ENCODE measurements at places on chromosomes 3 and 15. TPM values are rescaled to one million over a fixed set of nuclear protein-coding genes. Genes with fewer than 3 reads are reported as not detected.

Gene CLASP2
- 102 TPM for total RNA-seq

Gene TGM5
- not detected for total RNA-seq

Gene EID1
- 174 TPM for total RNA-seq

Gene DRD3
- not detected for total RNA-seq

Gene C3orf52
- 59.0 TPM for total RNA-seq

Gene CALML4
- 24.3 TPM for total RNA-seq

Gene CTXND1
- 0.29 TPM for total RNA-seq

Gene GPR87
- not detected for total RNA-seq

Gene EXOG
- total RNA-seq: not detected

Gene LRRFIP2
- 131 TPM for total RNA-seq

Gene SELENOT
- 58.7 TPM for total RNA-seq

Gene ANXA2
- 403 TPM for total RNA-seq

Gene VPS18
- total RNA-seq: 24.2 TPM

DNA sequence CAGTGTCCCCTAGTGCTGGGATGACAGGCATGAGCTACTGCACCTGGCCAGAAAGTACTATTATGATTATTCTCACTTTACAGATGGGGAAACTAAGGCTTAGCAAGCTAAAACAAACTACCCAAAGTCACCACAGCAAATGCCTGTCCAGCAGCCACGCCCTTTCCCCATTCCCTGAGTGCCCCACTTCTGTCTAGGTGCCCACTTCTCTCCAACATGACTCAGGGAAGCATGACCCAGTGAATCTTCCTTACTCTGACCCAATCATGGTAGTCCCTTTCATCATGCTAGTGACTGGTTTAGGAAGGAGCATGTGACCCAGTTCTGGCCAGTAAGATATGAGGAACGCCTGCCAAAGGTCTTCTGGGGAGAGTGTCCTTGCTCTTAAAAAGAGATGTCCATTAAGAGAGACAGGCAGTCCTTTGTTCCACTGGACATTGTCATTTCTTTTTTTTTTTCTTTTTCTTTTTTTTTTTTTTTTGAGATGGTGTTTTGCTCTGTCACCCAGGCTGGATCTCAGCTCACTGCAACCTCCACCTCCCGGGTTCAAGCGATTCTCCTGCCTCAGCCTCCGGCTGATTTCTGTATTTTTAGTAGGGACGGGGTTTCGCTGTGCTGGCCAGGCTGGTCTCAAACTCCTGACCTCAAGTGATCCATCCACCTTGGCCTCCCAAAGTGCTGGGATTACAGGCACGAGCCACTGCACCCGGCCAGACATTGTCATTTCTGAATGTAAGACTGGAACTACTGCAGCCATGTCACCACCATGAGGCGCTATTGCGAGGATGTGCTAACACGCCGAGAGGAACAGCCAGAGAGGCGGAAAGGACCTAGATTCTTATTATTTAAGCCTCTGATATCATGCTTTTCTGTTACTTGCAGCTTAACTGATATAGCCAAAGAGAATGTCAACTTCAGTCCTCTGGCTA is 19.8 kb downstream of the MEGF11 start:
- no peaks in the 10 kb centered on the region for H3K36me3 ChIP-seq
- H3K4me1 ChIP-seq: no peaks in the 10 kb centered on the region
- no peak for DNase-seq
- H3K27ac ChIP-seq: no peak overlapping the region

GRCh38 chr3:134638385-134639030 is 12.3 kb downstream of the KY start:
- H3K4me1 ChIP-seq: no peaks in the 10 kb centered on the region
- no peak for DNase-seq
- H3K27ac ChIP-seq: no peak overlapping the region
- peaks cover 8% of the 10 kb centered on the region for H3K36me3 ChIP-seq
- no peak overlapping the region for H3K4me3 ChIP-seq
- H3K27me3 ChIP-seq: no peaks in the 10 kb centered on the region

- H3K27me3 ChIP-seq: no peaks in the 10 kb centered on the region
- DNase-seq: peak; percentile 41
- no peaks in the 10 kb centered on the region for H3K4me1 ChIP-seq
- no peak overlapping the region for H3K4me3 ChIP-seq
These were observed 74.2 kb upstream of the SATB1 start for GRCh38 chr3:18499301-18499700.

- H3K4me3 ChIP-seq: no peak overlapping the region
- no peak for DNase-seq
- H3K36me3 ChIP-seq: no peaks in the 10 kb centered on the region
- H3K27ac ChIP-seq: no peak overlapping the region
These were observed 137.1 kb upstream of the MCTP2 start for GRCh38 chr15:94094310-94094709.

DNA sequence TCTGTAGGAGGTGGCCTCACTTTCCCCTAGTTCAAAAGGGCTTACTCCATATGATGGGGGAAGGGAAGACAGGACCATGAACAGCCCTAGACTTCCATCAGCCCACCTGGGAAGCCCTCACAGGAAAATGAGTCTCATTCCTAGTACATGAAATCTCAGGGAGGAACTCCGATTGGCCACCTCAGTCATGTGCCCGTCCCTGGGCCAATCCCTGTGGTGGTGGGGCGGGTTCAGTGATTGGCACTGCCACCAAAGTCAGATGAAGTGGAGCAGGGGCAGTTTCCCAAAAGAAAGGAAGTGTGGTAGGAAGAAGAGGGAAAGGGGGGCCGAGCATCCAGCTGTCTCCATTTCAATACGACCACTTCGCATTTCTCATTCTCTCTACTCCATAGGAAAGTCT is 25.9 kb upstream of the GP9 start:
- no peak for DNase-seq
- no peaks in the 10 kb centered on the region for H3K27me3 ChIP-seq
- H3K4me3 ChIP-seq: no peak overlapping the region
- peaks cover 3% of the 10 kb centered on the region for H3K36me3 ChIP-seq
- peaks cover 26% of the 10 kb centered on the region for H3K4me1 ChIP-seq
- no peak overlapping the region for H3K27ac ChIP-seq

GRCh38 chr15:90765966-90766365 is 48.8 kb downstream of the BLM start:
- H3K36me3 ChIP-seq: no peaks in the 10 kb centered on the region
- DNase-seq: no peak
- no peaks in the 10 kb centered on the region for H3K4me1 ChIP-seq
- no peak overlapping the region for H3K27ac ChIP-seq
- H3K27me3 ChIP-seq: no peaks in the 10 kb centered on the region

GRCh38 chr3:61537366-61537765 is 24.0 kb upstream of the PTPRG start:
- no peaks in the 10 kb centered on the region for H3K4me1 ChIP-seq
- DNase-seq: peak; percentile 64
- no peaks in the 10 kb centered on the region for H3K36me3 ChIP-seq
- no peak overlapping the region for H3K4me3 ChIP-seq
- no peak overlapping the region for H3K27ac ChIP-seq

GRCh38 chr15:67731112-67731721 is 94.1 kb upstream of the SKOR1 start:
- DNase-seq: no peak
- no peak overlapping the region for H3K4me3 ChIP-seq
- H3K4me1 ChIP-seq: peaks cover 17% of the 10 kb centered on the region

- peaks cover 55% of the 10 kb centered on the region for H3K27me3 ChIP-seq
- DNase-seq: no peak
- H3K27ac ChIP-seq: no peak overlapping the region
- H3K4me1 ChIP-seq: no peaks in the 10 kb centered on the region
- no peak overlapping the region for H3K4me3 ChIP-seq
These were observed 27.7 kb downstream of the C15orf39 start for GRCh38 chr15:75229191-75230015.

DNA sequence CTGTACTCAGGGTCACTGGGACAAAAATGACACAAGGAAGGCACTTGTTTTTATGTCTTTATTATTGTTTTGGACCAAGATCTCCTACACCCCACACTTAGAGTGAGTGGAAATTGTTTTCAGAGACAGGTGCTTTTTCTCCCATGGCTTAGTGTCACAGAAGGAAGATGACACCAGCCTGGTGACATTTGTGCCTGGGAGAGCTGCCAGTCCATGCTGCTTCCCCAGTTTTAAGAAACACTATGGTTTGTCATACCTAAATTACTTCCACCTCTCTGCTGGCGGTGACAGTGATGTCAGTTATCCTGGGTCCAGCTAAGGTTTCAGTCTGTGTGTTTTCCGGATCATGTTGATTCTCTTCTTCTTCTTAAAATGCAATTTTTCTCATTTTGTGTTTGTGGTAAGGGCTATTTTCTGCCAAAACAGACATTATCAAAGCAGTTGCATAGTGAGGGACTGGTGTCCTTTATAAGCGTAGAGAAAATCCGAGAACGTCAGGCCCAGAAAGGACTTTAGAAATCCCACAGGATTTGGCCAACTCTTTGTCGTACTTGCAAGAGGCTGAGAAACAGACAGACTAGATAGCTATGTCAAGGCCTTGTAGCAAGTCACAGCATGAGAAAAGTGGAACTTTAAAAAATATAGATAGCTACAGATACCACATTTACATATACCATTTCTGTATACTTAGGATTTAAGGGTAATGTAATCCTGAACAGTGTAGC is 149.5 kb downstream of the TP63 start:
- H3K27ac ChIP-seq: no peak overlapping the region
- no peak overlapping the region for H3K4me3 ChIP-seq
- no peaks in the 10 kb centered on the region for H3K36me3 ChIP-seq
- H3K27me3 ChIP-seq: no peaks in the 10 kb centered on the region
- no peak for DNase-seq
- H3K4me1 ChIP-seq: no peaks in the 10 kb centered on the region

DNA sequence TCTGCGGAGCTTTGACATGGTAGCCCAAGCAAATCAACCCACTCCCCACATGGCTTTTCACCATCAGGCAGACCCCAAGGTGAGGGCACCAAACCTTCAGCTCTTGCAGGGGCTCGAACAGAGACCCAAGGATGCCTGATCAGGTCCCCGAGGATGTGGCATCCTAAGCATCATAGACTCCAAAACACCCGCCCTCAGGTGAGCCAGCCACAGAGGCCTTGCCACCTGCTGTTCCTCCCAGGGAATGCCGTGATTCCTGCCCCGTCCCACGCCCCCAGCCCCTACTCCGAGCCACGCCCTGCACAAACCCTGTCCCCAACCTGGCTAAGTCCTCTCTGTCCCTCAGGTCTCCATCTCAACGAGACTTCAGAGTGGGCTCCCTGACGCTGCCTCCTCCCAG is 34.7 kb upstream of the SLC41A3 start:
- H3K27ac ChIP-seq: no peak overlapping the region
- no peak for DNase-seq
- no peaks in the 10 kb centered on the region for H3K4me1 ChIP-seq
- H3K27me3 ChIP-seq: peaks cover 4% of the 10 kb centered on the region

GRCh38 chr3:97264180-97264579 is 449.8 kb downstream of the EPHA6 start:
- DNase-seq: no peak
- no peak overlapping the region for H3K27ac ChIP-seq
- no peaks in the 10 kb centered on the region for H3K36me3 ChIP-seq
- H3K4me3 ChIP-seq: no peak overlapping the region
- no peaks in the 10 kb centered on the region for H3K4me1 ChIP-seq

GRCh38 chr15:38002883-38003477 is 68.5 kb downstream of the TMCO5A start:
- no peaks in the 10 kb centered on the region for H3K36me3 ChIP-seq
- no peaks in the 10 kb centered on the region for H3K27me3 ChIP-seq
- DNase-seq: peak; percentile 64
- no peaks in the 10 kb centered on the region for H3K4me1 ChIP-seq

GRCh38 chr3:47002171-47003055 is 22.9 kb downstream of the NBEAL2 start:
- H3K4me3 ChIP-seq: no peak overlapping the region
- no peak overlapping the region for H3K27ac ChIP-seq
- no peaks in the 10 kb centered on the region for H3K27me3 ChIP-seq
- peaks cover 9% of the 10 kb centered on the region for H3K4me1 ChIP-seq
- peaks cover 88% of the 10 kb centered on the region for H3K36me3 ChIP-seq

- no peaks in the 10 kb centered on the region for H3K36me3 ChIP-seq
- no peak overlapping the region for H3K27ac ChIP-seq
- H3K4me3 ChIP-seq: no peak overlapping the region
- peak; percentile 75 for DNase-seq
These were observed 10.7 kb upstream of the CNTN6 start for GRCh38 chr3:1082108-1082507.

DNA sequence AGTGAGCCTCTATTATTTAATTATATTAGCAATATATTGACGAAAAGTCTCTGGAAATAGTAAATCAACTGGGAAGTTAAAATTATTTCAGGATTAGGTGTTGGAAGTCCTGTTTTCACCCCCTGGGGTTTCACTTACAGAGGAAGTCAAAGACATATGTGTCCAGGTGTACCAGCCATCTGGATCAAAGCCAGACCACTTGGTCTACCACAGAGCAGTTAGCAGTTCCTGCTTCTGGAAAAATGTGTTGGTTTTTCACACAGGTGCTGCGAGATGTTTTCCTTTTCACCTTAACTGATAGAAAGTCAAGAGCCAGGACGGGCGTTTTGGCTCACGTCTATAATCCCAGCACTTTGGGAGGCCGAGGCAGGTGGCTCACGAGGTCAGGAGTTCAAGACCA is 13.1 kb downstream of the MME start:
- H3K27ac ChIP-seq: no peak overlapping the region
- H3K36me3 ChIP-seq: no peaks in the 10 kb centered on the region
- no peaks in the 10 kb centered on the region for H3K27me3 ChIP-seq
- DNase-seq: peak; percentile 34

GRCh38 chr3:53643757-53644156 is 149.3 kb downstream of the CACNA1D start:
- H3K36me3 ChIP-seq: no peaks in the 10 kb centered on the region
- H3K4me3 ChIP-seq: no peak overlapping the region
- no peak overlapping the region for H3K27ac ChIP-seq
- DNase-seq: no peak
- H3K27me3 ChIP-seq: no peaks in the 10 kb centered on the region

DNA sequence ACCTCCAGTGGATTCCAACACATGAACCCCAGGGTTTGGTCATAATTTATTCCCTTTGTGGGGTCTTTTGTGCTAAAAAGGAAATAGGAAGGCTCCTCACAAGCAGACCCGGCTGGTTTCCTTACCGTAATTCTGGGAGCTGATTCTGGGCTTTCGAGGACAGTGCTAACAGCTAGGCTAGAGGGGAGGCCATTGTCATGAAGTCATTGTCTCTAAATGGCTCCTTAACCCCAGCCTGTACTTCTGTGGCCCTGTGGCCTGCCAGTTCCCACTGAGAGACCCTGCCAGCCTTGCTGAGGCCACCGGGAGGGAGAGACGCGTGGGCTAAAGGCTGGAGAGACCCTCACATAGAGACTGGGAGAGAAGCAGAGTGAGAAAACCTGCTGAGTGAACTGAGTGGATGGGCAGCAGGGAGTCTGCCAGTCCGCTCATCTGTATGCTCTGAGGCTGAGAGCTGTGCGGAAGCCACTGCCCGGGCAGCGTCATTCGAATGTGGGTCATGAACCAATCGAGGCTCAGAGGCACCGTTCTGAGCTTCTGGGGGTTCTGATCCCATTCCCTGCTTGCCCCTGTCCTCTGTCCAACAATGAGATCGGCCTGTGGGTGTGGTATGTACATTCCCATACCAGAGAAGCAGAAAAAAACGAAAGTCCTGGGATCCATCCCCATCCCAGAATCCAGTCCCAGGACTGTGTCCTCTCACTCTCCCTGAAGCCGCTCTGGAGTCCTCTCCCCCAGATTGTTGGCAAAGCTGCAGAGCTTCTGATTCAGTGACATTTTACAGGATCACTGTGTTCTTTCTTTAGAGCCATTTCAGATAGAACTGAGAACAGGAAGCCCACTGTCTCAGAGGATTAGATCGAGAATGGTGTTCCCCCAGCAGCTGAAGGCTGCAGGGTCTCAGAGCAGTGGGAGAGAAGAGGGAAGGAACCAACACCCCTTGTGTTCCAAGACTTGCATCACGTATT is 21.3 kb upstream of the DGKG start:
- no peaks in the 10 kb centered on the region for H3K36me3 ChIP-seq
- DNase-seq: no peak
- peak overlapping the region; percentile 69 for H3K27ac ChIP-seq
- no peak overlapping the region for H3K4me3 ChIP-seq
- peaks cover 13% of the 10 kb centered on the region for H3K4me1 ChIP-seq
- no peaks in the 10 kb centered on the region for H3K27me3 ChIP-seq
